Mesenchymal stem cell (in vitro differentiated cells and primary cell): ENCODE measurements at places on chromosomes 2 and 18.

- DNase-seq, result no peak
These were observed 57.9 kb upstream of the SPHKAP start for GRCh38 chr2:228239207-228239906.

GRCh38 chr2:155310589-155310988 lies 612.1 kb downstream of the KCNJ3 start:
- peak; percentile 8 for DNase-seq

- peak; percentile 89 for DNase-seq
These were observed 208.5 kb upstream of the ACVR2A start for GRCh38 chr2:147636238-147636882.

GRCh38 chr2:98604547-98604946 lies 3.8 kb downstream of the COA5 start:
- DNase-seq, result no peak

GRCh38 chr2:108106731-108107130 lies 120.4 kb downstream of the SLC5A7 start:
- DNase-seq, result no peak

DNA sequence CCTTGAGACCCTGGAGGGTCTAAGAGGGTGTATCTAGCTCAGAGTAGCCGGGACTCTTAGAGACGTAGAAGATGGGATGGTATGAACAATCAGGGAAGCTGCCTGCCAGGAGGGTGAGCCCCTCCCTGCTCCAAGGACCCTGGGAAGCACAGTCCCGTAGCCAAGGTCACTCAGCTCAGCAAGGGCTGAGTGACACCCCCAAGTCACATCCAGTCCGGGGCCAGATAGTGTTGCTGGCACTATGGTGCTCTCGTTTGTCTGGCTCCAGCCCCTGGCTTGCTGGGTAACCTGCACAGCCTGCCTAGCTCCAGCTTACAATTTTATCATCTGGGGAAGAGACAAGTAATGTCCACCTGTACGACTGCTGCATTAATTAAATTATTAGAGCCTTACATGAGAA lies 22.3 kb downstream of the REEP1 start:
- no peak for DNase-seq

GRCh38 chr2:100810603-100811145 lies 9.3 kb upstream of the NPAS2 start:
- DNase-seq, result no peak

GRCh38 chr18:13888191-13888716 lies 27.1 kb downstream of the MC2R start:
- DNase-seq, result no peak

DNA sequence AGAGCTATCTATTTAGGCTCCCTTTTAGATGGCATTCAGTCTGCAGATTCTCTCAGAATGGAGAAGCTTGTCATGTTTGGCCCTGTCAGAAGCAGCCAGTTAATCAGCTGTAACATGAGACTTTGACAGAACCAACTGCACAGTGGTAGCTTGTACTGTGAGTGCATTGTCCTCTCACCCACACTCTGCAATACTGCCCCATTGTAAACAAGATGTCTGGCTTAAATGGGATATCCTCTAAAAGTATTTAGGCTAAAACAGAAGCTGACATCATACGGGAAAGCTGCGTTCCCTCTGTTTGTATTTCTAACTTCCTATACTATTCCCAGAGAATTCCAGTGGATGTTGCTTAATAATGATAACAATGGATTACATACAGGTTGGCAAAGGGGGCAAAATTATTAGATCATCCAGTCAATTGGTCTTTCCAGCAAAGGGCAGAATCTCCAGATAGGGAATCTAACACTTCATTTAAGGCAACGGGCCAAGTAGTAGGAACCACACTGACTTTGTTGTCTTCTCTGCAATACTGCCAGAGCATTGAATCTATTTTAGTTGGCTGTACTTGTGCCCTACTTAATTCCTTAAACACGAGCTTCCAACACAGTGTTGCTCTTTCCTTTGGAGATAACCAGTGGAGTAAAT lies 15.4 kb upstream of the STAT4 start:
- DNase-seq, result peak; percentile 80

DNA sequence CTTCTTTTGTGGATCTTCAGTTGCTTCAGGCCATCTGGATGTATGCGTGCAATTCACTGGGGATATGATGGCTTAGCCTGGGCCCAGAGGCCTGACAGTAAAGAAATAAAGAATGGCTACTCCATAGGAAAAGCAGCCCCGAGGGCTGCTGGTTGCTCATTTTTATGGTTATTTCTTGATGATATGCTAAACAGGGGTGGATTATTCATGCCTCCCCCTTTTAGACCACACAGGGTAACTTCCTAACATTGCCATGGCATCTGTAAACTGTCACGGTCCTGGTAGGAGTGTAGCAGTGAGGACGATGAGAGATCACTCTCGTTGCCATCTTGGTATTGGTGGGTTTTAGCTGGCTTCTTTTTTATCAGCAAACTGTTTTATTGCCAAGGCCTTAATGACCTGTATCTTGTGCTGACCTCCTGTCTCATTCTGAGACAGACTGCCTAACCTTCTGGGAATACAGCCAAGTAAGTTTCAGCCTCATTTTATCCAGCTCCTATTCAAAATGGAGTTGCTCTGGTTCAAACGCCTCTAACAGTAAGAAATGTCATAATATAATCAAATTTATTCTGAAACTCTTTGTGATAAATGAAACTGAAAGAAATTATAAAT lies 60.5 kb downstream of the DSEL start:
- DNase-seq, result no peak

GRCh38 chr2:174607989-174608865 lies 10.6 kb upstream of the WIPF1 start:
- DNase-seq, result no peak

DNA sequence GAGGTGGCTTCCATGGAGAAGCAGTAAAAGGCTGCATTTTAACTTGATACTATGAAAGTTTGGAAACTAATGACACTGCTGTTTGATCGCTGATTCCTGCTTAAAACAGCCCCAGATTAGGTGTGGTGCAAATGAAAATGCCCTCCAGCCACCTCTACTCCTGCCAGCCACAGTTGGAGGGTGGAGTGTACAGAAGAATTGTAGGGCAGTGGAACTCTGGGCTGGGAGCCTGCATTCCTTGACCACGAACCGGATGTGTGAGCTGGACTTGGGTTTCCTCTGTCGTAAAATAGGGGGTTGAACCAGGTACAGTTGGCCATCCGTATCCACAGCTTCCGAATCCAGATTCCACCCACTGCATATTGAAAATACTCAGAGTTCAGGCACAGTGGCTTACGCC lies 84.6 kb upstream of the RFX8 start:
- DNase-seq, result no peak

- peak; percentile 18 for DNase-seq
These were observed 1354.5 kb upstream of the ZEB2 start for GRCh38 chr2:145874466-145874865.

DNA sequence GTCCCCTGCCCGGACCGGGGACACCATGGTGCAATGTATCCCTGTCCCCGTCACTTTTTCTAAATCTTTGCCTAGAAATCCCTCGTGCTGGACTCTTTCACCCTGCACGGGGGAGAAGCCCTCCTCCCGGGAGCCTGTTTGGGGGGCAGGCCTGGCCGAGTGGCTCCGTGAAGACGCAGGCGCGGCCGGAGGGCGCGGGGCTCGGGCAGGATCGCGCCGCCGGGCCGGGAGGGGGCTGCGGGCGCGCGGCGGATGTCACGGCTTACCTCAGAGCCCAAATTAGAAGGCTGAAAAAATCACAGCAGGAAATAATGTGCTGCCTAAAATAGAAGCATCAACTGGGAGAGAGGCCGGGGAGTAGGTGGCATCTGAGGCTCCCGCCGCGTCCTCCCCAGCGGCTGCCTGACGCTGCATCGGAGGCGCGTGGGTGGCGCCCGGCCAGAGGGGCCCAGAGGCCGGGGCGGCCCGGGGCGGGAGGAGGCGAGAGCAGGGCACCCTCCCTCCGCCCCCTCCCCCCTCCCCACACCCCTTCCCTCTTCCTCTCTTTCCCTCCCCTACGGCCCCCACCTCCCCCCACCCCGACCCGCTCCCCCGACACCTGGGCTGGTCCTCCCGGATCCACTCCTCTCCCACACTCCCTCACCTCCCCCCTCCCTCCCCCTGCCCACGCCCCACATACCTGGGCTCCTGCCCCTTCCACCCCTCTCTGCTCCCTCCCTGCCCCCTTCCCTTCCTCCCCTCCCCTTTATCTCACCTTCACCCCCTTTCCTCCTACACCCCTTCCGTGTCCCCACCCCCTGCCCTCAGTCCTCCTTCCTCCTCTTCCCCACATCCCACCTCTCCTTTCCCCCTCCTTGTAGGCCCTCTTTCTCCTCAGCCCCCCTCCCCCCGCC lies 51.9 kb downstream of the SLC4A1AP start:
- DNase-seq, result peak; percentile 66

DNA sequence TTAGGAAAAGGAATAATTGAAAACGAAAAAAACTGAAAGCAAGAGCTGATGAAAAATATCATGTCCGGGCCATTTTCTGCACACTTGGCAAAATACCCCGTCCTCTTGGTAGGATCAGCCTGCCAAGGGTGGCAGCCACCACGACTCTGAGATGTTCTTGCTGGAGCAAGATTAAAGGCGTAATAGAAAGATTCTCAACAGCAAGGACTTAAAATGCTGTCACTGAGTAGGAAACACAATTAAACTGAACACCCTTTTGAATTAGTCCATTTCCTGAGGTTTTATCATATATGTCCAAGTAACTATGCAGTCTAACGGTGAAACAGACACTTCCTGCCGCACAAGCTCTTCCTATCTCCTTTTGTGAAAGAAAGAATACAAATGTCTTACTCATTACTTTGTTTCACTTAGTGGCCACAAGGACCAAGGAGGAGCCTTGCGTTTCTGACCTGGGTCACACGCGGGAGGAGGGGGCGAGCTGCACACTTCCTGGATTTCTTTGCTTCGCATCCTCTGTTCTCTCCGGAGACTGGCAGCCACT lies 222.7 kb downstream of the PIEZO2 start:
- peak; percentile 89 for DNase-seq

- peak; percentile 57 for DNase-seq
These were observed 917.6 kb upstream of the ACVR2A start for GRCh38 chr2:146927080-146927711.

DNA sequence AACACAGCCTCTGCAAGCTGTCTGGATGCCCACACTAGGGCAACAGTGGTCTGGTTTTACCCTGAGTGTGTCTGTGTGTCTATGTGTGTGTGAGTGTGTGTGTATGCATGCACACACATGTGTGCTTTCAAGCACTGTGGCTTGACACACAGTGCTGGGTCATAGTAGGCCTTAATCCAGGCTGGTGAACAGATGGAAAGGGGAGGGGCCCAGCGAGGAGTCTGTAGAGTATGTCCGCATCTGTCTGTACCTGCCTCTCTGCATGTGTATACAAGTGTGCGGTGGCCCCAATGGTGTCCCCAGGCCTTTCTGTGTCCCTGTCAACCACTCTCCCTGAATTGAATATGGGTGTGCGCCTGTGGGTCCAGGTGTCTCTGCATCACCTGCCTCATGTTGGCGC lies 9.3 kb upstream of the KCNIP3 start:
- no peak for DNase-seq

GRCh38 chr2:47903781-47904490 lies 2.4 kb downstream of the FBXO11 start:
- DNase-seq, result peak; percentile 18

DNA sequence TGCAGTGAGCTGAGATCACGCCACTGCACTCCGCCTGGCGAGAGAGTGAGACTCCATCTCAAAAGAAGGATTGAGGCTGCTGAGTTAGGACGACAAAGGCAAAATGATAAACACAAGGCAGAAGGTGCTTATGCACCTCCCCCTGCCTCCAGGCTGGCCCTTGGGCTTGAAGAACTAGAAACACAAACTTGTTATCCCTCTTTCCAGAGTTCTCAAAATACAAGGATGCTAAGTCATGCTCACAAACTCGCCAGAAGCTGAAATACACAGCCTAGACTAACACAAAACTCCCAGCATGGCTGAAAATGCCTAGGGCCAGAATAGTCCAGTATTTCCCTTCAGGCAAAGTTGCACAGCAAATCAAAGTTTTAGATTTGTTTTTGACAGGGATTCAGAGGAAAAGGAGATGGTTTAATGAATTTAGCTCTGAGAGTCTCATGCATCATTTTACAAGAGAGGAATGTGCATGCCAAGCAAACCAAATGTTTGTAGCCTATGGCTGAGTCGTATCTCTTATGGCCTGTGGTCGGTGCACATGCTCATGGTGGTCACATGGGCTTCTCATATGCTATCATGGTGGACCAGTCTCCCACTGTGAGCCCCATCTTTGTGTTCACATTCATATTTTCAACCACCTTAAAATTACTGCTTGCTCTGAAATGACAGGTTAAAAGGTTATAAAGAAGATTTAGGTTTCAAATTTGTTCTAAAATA lies 16.2 kb upstream of the MREG start:
- DNase-seq, result peak; percentile 33

- peak; percentile 67 for DNase-seq
These were observed 652 bp downstream of the PPM1B start for GRCh38 chr2:44169155-44169898.

DNA sequence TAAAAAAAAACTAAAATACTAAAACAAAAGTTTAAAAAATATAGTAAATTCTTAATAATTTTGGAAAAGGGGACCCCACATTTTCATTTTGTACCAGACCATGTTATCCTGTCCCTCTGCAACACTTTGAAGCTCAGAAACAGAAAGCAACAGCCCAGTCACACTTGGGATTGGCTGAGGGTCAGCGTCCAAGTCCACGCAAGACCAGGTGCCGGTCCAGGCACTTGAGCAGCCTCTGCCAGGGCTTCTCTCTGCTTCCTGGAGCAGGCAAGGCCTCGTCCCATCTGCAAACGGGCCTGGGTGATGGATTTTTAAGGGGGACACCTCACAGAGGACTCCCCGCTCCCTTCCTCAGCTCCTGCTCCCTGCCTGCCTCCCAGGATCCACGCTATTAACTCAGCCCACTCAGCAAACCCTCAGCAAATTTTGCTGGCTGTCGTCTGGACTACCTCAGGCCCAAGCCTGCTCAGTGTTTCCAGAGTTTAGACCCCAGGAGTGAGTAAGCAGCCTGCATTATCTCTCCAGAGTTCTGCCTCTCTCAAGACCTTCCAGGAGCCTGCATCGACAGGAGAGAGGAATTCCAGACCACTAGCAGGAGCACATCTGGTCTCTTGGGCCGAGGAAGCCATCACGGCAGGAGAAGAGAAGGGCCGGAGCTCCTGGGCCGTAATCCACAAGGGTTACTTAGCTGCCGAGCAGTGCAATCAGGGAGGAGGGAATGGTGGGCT lies 88.7 kb upstream of the STPG4 start:
- peak; percentile 71 for DNase-seq

GRCh38 chr2:174560737-174561136 lies 36.9 kb downstream of the WIPF1 start:
- DNase-seq, result no peak

- DNase-seq, result peak; percentile 56
These were observed 242.6 kb downstream of the PHLPP1 start for GRCh38 chr18:62957885-62958472.

DNA sequence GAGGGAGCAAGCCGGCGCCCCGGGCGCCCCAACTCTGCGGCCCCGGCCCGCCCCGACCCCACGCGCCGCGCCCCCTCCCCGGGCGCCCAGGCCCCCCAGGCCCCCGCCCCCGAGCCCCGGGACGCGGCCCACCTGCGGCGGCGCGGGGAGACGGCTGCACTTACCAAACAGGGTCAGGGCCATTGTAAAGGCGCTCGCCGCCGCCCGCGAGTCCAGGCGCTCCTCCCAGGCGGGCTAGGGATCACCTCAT lies 526 bp downstream of the CHN1 start:
- no peak for DNase-seq
